ENCODE measurements at places on chromosomes 12 and 14.

DNA sequence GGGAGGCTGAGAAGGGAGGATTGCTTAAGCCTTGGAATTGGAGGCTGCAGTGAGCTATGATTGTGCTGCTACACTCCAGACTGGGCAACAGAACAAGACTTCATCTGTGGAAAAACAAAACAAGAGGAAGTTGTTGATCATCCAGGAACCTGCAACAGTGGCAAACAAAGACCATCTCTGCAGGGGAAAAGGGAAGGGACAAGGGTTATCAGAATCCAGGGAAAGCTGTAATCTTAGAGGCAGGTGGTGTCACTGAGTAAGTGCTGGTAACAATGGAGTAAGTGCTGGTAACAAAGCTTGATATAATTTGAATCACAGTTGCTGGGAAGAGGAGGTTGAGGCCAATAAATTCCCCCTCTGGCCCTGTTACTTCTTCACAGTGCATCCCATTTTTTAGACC is 27.5 kb upstream of the DCN start:
- no peak for DNase-seq

DNA sequence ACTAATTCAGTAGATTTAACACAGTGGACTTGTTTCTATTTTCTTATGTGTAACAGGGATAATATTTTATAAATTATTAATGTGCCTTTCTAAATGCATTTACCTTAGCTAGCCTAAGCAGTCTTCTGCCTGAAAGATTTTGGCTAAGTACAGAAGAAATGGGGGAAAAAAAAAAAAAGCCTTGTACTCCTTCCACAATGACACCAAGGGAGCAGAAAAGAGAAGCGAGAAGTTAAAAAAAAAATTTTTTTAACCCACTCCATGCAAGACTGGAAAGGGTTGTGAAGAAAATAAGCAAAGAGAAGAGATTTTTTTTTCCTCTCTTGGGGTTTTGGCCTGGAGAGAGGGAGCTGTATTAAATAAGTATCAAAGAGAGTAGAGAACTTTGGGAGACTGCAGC is 28.7 kb downstream of the NELL2 start:
- DNase-seq = no peak

DNA sequence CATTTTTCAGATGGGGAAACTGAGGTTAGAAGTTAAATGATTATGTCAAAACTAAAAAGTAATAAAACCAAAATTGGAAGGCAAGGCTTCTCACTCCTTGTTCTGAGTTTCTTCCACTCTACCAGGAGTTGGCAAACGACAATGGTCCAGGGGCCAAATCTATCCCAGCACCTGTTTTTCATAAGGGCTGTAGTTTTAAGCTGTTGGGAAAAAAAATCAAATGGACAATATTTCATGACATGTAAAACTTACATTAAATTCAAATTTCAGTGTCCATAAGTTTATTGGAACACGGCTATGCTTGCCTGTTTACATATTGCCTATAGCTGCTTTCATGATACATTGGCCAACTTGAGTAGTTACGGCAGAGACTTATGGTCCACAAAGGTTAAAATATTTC is 56.7 kb upstream of the TMCC3 start:
- no peak for DNase-seq

DNA sequence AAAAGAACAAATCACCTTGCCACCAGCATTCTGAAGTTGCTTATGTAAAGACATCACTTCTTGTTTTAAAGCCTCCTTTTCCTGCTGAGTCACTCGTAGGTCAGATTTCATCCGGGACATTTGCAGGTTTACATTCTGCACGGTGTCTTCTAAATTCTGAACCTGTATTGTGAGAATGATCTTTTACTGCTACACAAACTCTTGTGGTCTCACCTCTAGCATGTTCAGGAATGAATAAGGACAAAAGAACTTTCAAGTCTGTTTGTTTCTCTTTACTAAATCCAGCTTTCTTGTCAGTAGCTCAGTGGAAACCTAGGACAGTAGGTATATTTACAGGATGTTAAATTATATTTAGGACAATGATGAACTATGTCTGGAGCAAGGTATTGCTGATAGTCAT is 73.5 kb upstream of the SAV1 start:
- DNase-seq = no peak

GRCh38 chr12:30870491-30871265 is 55.9 kb upstream of the TSPAN11 start:
- no peak for DNase-seq

- no peak for DNase-seq
Measured at GRCh38 chr12:6529291-6529737, 5.0 kb upstream of the GAPDH start.

- DNase-seq = no peak
Measured at GRCh38 chr12:90859591-90859990, 95.4 kb downstream of the CCER1 start.

DNA sequence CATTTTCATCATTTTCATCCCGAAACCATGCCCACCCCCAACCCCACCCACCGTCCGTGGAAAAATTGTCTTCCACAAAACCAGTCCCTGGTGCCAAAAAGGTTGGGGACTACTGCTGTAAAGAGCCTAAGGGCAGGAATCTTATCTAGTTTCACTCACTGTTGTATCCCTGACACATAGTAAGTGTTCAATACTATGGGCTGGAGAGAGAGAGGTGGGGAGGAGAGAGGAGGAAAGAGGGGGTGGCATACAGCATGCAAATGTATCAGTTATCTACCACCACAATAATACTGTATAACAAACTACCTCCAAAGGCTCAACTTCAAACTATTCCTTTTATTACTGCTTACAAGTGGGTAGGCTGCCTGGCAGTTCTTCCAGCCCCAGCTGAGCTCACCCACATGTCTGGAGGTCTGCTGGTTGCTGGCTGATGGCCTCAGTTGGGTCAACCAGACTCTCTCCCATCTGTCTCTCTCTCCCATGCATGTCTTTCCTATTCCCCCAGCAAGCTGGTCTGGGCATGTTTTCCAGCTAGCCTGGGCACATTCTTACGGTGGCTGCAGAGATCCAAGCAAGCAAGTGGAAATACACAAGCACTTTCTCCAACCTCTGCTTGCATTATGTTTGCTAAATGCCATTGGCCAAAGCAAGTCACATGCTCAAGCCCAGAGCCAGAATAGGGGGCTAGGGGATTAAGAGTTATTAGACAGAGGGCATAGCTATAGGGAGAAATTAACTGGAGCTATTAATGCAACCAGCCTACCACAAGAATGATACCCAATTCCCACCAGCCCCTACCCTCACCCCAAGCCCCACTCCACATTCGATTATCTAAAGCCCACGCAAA is 31.6 kb upstream of the FICD start:
- no peak for DNase-seq
